ENCODE measurements at places on chromosomes 1 and 21.

GRCh38 chr1:162876751-162877150 lies 15.8 kb upstream of the CCDC190 start:
- no peak for DNase-seq

DNA sequence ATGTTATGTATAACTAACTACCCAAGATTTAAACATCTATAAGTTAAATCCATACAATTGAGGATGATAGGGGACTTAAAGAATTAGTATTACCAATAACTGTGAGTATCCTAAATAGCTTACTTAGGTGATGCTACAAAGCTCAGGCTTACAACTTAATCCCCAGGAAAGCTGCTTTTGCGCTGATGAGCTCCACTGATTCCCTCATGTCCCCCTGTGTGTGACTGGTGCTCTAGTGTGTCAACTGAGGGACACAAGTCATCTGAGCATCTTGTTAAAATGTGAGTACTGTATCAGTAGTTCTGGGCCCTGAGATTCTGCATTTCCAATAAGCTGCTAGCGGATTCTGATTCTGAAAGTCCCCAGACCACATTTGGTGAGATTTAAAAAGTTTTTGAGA lies 1458.8 kb downstream of the MRPL39 start:
- no peak for DNase-seq

DNA sequence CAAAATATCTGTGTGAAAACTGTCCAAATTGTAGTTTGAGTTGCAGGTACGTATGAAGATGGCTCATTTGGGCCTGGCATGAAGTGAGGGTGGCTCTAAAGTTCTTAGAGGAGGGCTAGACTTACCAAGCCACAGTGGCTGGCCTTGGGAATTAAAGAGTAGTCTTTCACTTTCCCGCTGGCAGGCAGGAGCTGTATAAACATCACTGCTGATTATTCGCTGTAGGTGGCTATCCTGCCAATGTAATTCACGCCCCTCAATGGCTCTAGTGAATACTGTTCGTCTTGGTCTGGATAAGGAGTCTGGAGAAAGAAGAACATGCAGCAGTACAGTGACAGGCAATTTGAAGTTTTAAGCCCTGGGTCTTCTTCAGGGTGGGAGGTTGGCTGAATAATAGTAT lies 31.0 kb downstream of the UROD start:
- DNase-seq: no peak

DNA sequence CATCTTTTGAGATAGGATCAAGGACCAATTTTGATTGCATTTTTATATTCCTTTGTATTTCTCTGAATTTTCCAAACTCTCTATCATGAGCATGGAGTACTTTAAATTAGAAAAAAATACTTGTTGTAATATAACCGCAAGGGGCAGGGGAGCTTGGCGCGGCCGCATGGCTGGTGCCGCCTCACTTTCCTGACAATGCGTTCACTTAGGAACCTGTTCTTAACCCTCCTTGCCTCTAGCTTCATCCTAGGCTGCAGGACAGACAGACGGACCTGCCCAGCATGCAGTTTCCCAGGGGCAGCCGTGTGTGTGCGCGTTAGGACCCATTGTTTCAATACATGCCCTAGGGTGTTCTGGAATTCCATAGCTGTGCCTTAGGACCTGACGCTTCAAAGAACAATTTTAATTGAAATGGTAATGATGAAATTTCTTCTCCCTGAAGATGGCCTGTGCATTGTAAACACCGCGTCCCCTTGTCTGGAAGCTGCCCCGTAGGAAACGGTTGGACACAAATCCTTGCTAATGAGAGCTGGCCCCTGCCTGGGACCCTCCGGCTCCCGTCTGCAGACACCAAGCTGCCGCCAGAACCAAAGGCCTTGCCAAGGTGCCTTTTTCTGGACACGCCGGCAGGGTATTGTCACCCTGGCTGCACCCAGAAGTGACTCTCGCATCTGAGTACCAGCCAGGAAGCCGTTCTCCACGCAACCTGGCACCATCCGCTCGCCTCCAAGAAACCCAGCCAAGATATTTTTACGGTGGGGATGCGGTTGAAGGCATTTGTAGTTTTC lies 466.4 kb downstream of the NPHP4 start:
- no peak for DNase-seq

GRCh38 chr1:158969855-158970254 lies 38.5 kb downstream of the PYHIN1 start:
- DNase-seq: no peak

DNA sequence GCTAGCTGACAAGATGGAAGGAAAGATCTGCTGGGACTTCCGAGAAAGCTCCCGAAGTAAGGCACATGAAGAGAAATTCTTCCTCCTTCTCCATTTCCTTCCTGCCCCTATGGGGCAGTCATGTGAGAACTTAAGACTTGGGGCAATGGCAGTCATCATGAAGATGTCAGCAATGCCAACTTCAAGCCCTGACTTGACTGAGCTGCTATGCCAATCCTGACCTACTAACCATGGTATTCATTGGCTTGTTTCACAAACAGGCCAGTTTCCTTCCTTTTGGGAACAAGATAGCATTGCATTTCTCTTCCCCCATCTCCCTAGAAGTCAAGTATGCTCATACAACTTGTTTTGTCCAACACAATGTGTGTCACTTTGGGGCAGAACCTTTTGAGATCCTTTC lies 25.5 kb downstream of the GRIK1 start:
- no peak for DNase-seq

DNA sequence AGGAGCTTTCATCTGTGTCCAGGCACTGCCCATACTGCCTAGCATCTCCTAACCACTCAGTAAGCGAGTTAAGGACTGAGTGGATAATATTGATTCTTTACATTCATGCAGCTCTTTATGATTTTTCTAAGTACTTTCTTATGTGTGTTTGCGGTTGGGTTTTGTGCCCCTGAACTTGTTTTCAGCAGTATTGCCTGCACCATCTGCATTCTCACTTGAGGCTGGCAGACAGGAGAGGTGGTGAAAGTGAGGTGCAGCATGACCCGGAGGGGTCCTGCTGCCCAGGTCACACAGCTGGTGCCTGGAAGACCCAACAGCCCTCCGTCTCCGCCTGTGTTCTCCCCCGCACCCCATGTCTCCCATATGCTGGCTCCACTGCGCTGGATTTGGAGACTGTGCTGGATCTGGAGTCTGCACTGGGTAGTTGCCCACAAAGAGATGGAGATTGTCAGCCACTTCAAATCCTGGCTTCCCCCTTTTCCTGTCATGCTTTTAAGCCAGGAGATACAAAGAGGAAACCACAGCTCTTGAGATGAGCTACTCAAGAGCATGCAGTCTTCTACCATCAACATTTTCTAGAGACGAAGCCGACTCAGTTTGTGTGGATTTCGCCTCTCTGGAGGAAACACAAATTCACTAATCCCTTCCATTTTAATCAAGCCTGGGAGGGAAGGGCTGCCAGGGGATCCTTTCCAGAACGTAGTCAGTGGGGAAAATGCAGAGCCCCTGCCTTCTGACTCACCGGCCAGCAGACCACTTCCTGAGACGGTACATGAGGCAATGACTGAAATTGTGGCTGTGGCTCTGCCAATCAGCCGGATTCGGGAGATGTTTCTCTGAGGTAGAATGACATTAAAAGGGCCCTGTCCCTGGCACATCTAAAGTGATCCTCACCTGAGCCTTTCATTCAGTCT lies 71.7 kb upstream of the ANGPTL1 start:
- DNase-seq: no peak

DNA sequence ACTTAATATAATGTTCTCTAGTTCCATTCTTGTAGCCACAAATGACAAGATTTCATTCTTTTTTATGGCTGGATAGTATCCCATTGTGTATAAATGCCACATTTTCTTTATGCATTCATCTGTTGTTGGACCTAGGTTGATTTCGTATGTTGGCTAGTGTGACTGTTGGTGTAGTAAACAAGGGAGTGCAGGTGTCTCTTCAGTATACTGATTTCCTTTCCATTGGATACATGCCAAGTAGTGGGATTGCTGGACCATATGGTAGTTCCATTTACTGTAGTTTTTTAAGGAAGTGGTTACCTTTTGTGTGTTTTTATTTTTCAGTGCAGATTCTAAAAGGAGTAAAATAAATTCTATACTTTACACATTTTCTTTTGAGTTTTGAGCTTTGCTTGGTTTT lies 5.7 kb downstream of the PARK7 start:
- DNase-seq: no peak

GRCh38 chr1:208944981-208945451 lies 638.5 kb upstream of the CAMK1G start:
- no peak for DNase-seq

DNA sequence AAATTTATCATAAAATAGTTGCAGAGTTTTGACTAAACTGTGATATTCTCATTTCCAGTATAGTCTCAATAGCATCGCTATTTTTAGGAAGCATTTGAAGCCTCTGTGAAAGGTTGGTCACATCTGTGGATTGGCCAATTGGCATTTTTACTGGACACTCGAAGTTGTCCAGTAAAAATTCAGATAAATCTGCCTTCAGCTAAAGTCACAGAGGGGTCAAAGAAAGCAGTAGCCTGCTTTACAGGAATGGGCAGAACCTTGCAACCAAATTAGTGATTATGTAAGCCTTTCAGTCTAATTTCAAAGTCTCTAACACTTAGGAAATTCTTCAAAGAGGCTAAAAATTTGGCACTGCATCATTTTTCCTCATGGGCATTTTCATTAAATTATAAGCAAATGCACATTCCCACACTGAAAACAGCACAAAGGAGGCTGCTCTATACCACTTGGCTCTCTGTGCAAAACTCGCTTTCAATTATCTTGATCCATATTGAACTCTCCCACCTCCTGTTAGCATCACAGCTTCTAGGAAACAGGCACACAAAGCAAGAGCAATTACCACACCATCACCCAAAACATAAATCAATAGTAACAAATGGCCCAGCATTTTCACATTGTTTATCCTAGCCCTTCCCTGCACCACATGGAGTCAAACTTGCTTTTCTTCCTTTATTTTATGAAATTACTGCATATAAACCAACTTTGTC lies 318.5 kb upstream of the DUSP10 start:
- no peak for DNase-seq

- no peak for DNase-seq
Measured at GRCh38 chr1:24897263-24898151, 32.6 kb downstream of the RUNX3 start.

GRCh38 chr1:226761322-226761721 lies 22.2 kb upstream of the ITPKB start:
- DNase-seq: no peak

- DNase-seq: no peak
Measured at GRCh38 chr1:185960422-185961321, 226.5 kb downstream of the HMCN1 start.

GRCh38 chr1:100791586-100791985 lies 72.0 kb downstream of the VCAM1 start:
- DNase-seq: no peak

DNA sequence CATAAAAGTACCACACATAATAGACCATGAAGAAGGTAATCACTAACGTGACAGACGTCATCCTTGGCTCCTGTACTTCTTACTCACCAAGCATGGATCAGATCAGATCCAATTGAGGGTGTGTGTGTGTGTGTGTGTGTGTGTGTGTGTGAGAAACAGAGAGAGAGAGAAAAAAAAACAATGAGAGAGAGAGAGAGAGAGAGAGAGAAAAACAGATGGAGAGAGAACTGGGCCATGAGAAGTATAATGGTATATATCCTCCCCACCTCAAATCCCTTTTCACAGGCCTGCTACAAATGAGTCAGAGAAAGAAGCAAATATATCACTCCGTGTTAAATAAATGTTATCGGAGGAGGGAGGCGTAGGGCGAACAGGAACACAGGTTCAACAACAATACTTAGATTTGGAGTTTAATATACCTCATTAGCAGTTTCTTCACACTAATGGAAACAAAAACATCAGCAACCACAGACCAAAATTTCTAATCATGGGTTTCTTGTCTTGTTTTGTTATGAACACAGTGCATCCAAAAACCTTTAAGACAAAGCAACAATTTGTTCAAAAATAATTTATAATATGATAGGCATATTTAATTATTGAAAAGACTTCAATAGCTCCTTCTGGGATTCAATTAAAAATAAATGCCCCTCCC lies 45.3 kb downstream of the TIAM1 start:
- DNase-seq: no peak

- no peak for DNase-seq
Measured at GRCh38 chr1:28910379-28911115, 3.8 kb upstream of the EPB41 start.

GRCh38 chr21:22374218-22374969 lies 1376.2 kb downstream of the NCAM2 start:
- DNase-seq: no peak

GRCh38 chr1:94358630-94359599 lies 59.3 kb upstream of the ABCD3 start:
- no peak for DNase-seq

DNA sequence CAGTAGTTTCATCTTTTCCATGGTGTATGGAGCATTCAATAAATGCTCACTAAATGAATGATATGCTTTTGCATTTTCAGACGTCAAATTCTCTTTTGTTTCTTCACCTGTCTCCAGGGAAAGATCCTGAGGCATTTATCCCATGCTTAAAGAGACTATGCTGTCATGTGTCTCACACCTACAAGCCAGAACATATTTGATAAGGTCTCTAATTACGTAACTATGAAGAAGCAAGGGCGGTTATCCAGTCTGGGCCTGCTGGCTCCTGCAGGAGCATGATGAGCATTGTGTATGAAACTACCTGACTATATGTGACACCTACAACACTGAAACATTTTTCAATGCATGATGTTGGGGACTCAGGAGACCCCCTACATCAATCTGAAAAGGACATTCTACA lies 51.8 kb downstream of the FBXO42 start:
- DNase-seq: no peak

DNA sequence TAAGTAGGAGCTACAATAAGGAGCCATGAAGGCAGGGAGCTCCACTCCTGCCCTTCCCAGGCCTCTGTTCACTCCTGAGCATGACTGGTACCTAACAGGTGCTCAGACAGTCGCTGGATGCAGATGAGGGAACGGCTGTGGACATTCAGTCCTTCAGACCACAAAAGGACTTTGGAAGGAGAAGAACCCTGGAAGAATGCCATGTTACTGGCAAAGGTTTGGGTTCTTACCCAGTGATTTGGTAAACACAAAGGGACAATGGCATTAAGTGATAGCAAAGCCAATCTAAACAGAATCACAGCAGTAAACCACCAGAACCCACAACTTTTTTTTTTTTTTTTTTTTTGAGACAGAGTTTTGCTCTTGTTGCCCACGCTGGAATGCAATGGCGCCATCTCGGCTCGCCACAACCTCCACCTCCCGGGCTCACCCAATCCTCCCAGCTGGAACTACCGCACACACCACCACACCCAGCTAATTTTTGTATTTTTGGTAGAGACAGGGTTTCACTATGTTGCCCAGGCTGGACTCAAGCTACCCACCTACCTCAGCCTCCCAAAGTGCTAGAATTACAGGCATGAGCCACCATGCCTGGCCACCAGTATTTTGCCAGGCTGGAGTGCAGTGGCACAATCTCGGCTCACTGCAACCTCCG lies 7.5 kb upstream of the CBR3 start:
- no peak for DNase-seq

DNA sequence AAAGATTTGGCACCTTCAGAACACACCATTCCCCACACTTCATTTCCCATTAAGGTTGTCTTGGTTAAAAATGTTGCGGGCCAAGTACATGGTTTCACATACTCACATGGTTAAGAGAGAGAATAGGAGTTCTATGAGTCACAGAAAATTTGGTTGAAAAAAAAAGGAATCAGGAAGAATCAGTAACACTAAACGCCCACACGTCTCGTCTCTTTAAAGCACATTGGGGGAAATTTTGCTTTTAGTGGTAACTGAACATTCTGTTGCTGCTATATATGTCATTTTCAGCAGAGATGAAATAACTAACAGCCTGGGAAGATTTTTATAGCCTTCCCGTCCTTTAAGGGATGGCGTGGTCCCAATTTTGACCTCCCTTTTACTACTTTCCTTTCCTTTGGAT lies 132.9 kb upstream of the ERG start:
- no peak for DNase-seq

- DNase-seq: no peak
Measured at GRCh38 chr1:220527279-220527907, 543 bp upstream of the MARK1 start.
